ENCODE measurements at places on chromosomes 7 and 10. TPM values are rescaled to one million over a fixed set of nuclear protein-coding genes. Genes with fewer than 3 reads are reported as not detected.

Gene SEMA4G
- 52.6 TPM for polyA plus RNA-seq

DNA sequence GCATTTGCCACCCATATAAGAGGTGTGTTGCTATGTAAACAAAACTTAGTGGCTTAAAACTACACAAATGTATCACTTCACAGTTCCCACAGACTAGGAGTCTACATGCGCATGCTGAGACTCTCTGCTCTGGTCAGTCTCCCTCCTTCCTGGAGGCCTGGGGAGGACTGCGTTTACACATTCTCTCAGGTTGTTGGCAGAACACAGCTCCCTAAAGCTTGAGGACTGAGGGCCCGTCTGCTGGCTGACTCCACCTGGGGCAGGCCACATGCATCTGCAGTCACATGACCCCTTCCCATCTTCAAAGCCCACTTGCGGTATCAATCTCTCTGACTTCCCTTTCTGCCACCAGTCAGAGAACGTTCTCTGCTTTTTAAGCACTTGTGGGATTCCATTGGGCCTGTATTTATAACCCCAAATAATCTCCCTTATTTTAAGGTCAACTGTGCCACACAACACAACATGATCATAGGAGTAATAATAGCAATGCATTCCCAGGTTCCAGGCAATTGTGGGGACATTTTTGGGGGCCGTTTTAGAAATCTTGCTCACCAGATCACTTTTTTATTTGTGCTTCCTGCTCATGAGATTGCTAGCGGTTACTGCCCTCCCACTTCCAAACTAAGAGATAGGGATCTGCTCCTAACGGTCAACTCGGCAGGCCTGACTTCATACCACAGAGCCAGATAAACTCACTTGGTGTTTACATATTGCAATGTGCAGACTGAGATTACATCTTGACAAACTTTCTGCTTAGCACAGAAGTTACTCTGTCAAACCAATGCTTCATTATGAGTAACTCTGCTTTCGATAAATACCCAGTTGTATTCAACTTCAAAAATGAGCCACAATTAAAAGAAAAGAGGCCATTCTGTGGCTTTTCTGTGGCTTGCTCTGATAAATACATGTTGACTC is 96.3 kb downstream of the ALOX5 start:
- no peak for DNase-seq

DNA sequence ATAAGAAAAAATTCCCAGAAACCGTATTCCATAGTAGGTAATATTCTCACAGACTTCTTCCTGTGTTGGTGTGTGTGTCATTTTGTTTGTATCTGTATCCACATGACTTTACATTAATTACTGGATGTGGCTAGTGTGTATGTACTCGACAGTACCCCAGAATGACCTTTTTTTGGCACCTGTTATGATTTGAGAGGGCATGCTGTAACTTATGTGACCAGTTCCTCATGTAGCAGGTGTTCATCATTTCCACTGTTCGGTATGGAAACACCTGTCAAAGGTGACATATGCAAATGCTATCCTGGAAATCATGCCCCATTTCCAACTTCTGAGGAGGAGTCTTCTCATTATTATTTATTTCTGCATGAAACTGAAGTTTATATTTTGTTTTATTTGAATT is 89.3 kb downstream of the ZMYND11 start:
- DNase-seq, result no peak

DNA sequence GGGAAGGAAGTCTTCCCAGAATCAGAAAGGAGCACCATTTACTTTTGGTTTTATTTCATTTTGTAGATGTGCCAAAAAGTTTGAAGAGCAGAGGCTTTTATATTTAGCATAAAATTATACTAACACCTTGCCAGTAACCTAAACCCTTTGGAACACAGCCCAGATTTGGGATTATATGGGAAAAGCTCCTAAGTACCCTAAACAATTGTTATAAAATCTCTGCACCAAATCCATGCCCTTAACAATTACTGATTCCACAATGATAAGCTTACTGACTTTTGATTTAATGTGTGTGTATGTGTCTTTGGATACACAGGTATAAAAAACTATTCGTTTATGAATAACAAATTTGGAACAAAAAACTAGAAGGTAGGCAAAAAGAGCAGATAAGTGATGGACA is 39.0 kb upstream of the TMEM229A start:
- no peak for DNase-seq

DNA sequence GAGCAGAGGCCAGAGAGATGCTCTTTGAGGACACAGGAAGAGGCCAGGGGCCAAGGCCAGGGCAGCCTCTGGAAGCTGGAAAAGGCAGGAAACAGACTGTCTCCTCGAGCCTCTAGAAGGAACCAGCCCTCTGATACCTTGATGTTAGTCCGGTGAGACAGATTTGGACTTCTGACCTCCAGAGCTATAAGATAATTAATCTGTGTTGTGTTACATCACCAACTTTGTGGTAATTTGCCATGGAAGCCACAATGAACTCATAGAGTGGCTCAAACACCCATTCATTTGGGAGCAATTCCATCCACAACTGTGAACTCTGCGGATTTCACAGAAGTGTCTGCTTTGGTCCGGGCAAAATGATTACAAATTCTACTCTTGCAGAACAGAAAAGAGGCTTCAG is 48.7 kb downstream of the OAT start:
- no peak for DNase-seq

DNA sequence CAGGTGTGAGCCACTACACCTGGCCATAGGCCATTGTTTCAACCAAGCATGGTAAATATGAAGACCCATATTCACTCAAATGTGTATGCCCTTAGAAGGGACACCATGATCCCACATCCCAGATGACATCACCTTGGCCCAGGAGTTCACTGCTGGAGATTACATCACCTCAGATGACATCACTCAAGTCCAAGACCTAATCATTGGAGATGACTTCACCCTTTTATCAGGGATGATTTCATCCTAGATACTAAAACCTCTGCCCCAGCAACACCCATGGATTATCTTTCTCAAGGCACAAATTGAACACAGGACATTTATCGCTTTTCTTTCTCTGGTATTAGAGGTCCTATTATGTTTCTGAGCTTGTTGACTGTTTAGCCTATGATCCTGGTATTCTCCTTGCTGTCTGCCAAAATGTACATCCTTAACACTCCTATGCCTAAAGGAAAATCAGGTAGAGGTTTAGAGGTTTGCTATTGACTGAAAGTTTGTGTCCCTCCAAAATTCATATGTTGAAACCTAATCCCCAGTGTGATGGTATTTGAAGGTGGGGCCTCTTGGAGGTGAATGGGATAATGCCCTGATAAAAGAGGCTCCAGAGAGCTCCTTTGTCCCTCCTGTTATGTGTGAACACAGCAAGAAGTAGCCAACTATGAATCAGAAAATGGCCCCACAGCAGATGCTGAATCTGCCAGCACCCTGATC is 9.8 kb upstream of the CYP2C18 start:
- DNase-seq, result no peak

GRCh38 chr10:14727924-14728323 is 46.8 kb downstream of the FAM107B start:
- DNase-seq, result no peak

Gene HOGA1
- polyA plus RNA-seq, result 55.6 TPM

DNA sequence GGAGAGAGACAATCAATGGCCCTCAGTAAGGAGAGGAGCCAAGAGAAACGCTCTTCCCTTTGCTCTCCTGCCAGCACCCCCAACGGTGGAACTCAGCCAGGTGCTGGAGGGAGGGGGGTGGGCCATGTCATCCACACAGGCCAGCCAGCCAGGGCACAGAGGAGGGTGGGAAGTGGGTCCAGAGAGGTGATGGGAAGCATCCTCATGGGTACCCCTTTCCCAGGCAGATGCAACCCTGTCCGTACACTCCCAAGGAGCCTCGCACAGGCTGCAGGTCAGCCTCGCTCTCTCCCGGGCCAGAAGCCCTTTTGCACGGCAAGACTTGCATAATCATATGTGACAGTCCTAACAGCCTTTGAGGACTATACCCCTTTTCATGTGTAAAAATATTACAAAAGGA is 142.0 kb upstream of the NAMPT start:
- no peak for DNase-seq

DNA sequence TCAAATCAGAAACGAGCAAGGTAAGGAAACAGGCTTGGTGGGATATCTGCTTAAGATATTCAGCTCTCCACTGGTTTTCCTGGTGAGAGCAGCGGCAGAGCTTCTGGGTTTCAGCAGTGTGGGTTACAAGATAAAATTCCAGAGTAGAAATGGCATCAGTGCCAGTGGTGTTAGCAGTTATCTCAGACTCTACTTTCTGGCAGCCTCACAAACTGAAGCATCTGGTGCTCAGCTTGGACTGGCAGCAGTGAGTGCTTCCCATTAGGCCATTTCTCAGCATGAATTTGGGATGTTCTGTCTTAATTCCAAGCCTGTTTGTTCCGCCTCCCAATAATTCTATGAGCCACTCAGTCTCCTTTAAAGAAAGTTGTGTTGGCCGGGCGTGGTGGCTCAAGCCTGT is 6.9 kb upstream of the GSTO2 start:
- no peak for DNase-seq

DNA sequence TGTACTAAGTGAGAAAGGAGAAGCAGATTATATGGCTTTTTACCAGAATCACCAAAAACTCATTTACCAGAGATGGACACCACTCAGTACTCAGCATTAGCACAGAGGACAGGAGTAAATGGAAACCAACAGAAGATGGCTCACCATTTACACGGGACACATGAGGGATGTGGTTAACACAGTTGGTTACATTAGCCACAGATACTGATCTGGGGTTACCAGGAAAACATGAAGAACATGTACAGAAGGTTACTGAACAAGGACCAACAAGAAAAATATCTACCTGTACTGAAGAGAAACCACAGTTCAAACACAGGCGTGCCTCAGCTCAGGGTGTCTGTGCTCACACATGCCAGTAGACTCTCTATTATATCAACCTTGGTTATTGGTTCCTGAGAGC is 1285.8 kb upstream of the SORCS1 start:
- DNase-seq, result no peak

GRCh38 chr10:35424680-35425285 is 88.5 kb downstream of the CCNY start:
- DNase-seq, result no peak

DNA sequence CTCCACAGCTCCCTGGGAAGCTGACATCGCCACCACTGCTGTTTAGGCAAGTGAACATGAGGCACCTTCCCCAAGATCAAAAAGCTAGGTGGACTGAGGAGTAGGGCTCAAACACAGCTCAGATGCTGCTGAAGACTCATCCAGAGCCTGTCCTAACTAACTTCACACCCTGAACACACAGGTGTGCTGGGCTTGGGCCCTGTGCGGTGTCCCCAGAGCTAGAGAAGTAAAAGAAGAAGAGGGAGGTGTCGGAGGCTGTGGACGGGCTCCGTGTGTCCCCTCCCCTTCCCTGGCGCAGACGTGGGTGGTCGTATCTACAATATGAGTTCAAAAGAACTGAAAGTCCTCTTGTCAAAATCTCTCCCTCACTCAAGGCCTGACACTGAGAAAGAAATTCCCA is 373.4 kb upstream of the MGMT start:
- no peak for DNase-seq

Gene GDF2
- polyA plus RNA-seq, result not detected

GRCh38 chr10:51910189-51910588 is 210.8 kb upstream of the CSTF2T start:
- no peak for DNase-seq

DNA sequence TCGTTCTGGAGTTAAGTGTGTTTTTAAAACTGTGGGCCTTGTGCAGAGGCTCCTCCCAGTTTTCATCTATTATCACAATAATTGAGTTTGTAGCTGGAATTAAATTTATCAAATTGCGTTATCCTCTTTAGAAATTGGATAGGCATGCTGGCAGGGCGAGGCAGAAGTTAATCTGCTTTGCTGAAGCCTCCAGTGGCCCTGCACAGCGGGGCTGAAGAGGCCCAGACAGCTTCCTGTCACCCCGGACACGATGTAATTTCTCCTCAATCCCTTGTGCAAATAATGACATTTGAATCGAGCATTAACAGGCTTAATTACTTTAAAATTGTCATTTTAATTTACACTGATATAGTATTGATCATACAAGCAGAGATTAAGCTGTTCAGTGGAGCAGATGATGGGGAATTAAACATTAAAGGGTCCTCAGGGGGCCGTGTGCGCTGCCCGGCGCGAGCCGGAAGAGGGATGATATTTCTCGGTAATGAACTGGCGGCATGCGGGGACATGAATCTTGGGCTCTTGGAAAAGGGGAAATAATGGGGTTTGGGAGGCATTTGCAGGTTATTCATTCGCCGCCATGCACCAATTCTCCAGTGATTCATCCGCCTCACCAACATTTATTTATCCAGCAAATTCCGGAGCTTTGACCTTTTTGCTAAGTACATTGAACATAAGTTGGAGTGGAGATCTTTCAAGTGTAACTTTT is 118.5 kb downstream of the NKX6-2 start:
- no peak for DNase-seq

GRCh38 chr7:139681463-139681755 is 96.4 kb downstream of the HIPK2 start:
- no peak for DNase-seq

DNA sequence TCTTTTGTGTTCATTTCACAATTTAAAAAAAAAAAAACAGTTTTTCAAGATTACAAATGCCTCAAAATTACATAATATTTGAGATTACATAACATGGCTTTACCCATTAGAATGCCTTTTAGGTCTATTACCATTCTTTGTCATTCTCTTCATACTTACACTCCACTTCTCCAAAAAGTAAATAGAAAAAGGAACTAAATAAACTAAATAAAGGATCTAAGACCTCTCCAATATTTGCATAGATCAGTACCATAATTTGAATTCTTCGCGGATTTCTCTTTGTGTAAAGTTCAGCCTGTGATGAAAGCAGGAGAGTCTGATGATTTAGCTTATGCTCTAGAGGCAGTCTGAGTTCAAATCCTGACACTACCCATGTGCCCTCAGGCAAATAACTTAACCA is 56.4 kb upstream of the C1GALT1 start:
- no peak for DNase-seq

Gene URGCP
- polyA plus RNA-seq, result 39.6 TPM

- DNase-seq, result no peak
Observed at GRCh38 chr7:42511027-42511426, 274.0 kb upstream of the GLI3 start.

- DNase-seq, result no peak
Observed at GRCh38 chr10:83373671-83374070, 765.6 kb upstream of the GHITM start.

GRCh38 chr7:38020121-38020785 is 99.8 kb downstream of the EPDR1 start:
- no peak for DNase-seq

DNA sequence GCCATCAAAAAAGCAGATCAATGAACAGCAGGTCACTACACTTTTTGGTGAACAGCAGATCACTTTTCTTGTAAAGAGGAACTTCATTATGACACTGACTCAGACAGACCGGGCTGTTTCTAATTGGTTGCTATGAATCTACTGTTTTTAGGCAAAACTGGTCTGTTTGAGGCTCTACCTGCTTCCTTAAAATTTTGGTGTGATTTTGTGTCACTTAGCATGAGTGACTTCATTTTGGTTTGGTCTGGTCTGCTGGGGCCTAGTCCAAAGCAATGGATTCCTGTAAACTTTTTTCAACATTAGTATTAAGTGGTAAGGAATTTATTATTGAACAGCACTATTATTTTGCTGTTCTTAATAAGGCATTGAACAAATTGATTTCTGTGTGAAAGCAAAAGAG is 41.8 kb upstream of the C10orf71 start:
- DNase-seq, result no peak
